ENCODE measurements at places on chromosomes 7 and 10.
A peak's percentile ranks its signal among the peaks of the same experiment; 100 is the strongest.

GRCh38 chr10:62165803-62166202 is 102.8 kb downstream of the RTKN2 start:
- DNase-seq = no peak

GRCh38 chr10:119700321-119700954 is 25.4 kb upstream of the INPP5F start:
- no peak for DNase-seq

GRCh38 chr10:4109469-4109868 is 324.5 kb upstream of the KLF6 start:
- DNase-seq = no peak

DNA sequence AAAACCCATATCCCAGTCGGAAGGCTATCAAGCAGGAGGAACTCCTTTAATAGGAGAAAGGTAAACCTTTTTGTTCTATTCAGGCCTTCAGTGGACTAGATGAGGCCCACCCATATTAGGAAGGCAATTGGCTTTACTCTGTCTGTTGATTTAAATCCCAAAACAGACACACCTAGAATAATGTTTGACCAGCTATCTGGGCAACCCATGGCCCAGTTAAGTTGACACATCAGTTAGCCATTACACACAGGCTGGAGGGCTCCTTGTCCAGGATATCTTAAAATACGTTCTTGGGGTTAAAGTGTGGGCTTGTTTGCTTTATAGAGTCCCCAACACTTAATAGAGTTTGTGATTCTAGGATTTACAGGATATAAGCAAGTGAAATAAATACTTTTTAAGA is 339.0 kb upstream of the PRKCQ start:
- DNase-seq = no peak

GRCh38 chr7:70325509-70326101 is 727.3 kb downstream of the AUTS2 start:
- peak; percentile 9 for DNase-seq

- DNase-seq = no peak
Observed at GRCh38 chr10:19606968-19607367, 209.3 kb upstream of the PLXDC2 start.

GRCh38 chr10:62058896-62059216 is 157.4 kb downstream of the ARID5B start:
- no peak for DNase-seq

DNA sequence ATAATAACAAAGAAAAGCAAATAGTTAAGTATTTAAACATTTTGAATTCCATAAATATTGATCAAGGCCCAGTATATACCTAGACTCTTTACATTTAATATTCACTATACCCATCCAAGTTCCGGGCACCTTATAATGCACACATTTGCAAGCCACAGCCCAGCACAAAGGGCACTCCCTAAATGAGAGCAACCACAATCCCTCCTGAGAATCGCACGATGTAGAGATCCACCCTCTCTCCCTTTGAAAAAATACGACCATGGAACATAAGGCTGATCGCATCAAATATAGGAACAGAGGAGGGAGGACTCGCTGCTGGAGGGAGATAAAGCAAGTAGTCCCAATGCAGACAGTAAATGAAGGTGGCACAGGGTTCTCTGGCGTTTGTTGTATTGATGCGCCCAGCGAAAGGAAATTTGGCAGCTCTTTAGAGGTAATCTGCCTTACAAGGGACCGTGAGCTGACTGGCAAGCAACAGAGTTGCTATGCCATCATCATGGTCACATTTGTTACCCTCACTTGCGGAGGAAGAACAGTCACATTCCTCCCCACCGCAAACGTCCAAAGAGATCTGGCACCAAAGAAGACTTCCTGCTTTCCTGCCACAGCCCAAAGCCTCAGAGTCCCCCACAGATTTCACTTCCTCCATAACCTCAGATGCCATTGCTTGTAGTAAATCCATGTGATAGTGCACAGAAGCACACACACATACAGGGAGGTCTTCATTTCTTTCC is 16.1 kb upstream of the TAS2R40 start:
- DNase-seq = peak; percentile 44

GRCh38 chr10:129869596-129870473 is 94.2 kb downstream of the EBF3 start:
- no peak for DNase-seq

DNA sequence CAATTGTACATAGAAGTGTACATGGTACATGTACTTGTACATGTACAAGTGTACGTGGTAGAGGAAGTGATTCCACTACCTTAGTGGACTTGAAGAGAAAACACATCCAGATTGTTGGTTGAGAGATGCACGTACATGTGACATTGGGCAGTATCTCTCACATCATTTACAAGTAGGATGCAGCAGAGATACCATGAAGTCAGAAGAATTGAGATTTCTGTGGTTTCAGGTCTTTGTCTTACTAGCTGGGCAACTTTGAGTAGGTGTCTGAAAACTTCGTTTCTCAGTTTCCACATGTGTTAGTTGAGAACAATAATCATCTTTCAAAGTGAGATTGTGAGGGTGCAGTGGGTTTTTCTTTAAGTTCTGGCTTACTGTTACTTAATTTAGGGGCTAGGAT is 21.5 kb downstream of the CLDN12 start:
- DNase-seq = no peak

DNA sequence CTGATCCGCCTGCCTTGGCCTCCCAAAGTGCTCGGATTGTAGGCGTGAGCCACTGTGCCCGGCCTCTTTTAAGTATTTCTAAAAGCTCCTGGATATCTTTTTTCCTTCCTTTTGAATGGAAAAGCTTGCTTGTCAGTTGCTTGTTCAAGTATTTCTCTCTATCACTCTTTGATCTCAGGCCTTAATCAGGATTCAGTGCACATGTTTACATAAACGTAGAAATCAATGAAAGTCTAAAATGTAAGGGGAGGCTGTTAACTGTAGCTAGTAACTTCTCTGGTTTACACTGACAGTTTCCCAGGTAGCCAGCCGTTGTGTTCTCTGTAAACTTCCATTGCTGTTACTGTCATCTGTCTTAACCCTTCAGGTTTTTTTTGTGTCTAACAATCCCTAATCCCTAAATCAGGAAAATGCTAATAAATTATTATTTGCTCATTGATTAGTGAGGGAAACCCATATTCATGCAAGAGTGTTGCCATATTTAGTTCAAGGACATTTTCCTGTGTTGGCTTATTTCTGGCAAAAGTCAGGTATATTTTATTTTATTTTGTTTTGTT is 1.5 kb upstream of the PRPF18 start:
- no peak for DNase-seq

DNA sequence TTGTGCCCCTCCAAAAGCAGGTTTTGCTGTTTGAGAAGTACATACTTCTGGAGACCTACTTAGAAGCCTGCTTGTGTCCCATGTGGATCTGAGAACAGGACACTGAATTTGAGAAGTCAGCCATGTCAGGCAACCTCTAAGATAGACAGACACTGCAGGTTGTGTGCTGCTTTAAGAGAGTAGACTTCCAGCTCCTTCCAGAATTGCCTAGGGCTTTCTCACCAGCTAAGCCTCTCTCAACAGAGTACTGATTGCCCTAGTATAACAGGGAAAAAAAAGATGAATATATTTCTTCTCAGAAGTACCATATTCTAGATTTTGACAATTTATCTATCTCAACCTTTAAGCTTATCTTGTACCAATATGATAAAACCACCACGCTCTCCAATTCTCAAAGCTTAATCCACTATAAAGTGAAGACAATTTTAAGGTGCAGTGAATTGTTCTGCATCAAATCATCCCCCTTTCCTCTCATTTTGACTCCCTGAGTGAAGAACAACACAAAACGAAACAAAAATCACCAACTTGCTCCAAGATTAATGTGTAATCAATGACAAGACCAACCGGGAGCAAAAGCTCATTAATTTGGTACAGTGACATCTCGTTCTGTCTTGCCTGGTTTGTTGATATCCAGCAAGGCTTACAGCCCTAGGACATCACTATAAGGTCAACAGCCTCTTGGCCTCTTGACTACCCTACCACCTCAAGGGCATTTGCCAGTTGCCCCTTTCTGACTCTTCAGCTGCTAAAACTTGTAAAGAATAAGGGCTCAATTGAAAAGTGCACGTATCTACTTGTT is 214.6 kb downstream of the SORCS1 start:
- no peak for DNase-seq

DNA sequence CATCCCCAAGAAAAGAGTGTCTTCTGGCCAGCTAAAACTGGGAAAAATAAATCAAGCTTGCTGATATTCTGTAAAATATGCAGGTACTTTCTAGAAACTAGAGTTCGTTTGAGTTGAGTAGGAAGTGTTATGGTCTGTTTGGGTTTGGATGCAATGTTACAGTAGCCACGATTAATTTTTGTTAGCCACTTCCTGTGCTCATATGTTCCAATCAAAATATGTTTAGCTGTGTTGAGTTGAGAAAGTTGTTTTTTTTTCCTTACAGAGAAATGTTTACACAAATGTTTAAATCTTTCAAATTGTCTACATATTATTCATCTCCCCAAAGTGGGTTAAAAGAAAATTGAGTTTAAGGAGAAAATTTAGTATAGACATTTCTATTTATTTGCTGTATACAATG is 11.3 kb upstream of the LAMB1 start:
- DNase-seq = no peak

DNA sequence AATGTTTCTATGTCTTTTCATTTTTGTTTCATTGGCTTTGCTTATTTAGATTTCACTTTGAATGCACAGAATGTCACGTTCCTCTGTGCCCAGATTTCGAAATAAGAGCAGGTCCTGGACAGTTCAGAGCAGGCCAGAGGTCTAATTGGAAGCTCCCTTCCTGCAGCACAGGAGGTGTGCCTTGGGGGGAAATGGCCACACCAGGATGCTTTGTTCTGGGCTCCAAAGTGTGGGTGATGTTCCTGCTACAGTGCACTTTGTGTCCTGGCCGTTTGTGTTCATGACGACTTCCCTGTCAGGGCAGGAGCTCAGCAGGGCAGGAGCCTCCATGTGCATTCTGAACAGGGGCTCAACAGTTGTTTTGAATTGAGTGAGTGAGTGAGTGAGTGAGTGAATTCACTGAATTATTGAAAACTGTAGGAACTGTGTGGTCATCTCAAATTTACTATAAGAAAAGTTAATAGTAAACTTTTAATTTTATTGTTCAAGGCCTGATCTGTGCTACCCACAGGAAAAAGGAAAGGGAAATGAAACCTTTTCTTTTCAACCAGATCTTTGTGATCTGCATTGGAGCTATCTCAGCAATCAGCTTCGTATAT is 109.5 kb upstream of the GJD4 start:
- no peak for DNase-seq

- no peak for DNase-seq
Observed at GRCh38 chr7:36078816-36079360, 74.2 kb upstream of the EEPD1 start.

GRCh38 chr10:15146366-15146765 is 22.1 kb downstream of the NMT2 start:
- DNase-seq = no peak

GRCh38 chr10:73537288-73537687 is 41.5 kb upstream of the PPP3CB start:
- no peak for DNase-seq

DNA sequence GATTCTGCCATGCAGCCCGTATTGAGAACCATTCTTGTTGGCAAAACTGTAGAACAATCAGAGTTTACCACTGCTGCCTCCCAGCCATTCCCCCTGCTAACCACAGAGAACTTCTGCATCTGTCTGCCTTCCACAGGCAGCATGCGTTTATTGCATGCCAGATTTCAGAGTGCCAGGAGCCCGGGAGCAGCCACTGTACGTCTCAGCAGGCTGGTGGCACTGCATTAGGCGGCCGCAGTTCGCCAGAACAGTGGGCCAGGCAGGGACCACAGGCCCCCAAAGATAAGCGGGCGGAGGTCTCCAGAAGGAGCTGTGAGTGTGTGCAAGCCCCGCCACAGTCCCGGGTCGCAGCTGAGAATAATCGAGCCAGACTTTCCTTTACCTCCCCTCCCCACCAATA is 31.8 kb downstream of the ZNF467 start:
- DNase-seq = no peak

DNA sequence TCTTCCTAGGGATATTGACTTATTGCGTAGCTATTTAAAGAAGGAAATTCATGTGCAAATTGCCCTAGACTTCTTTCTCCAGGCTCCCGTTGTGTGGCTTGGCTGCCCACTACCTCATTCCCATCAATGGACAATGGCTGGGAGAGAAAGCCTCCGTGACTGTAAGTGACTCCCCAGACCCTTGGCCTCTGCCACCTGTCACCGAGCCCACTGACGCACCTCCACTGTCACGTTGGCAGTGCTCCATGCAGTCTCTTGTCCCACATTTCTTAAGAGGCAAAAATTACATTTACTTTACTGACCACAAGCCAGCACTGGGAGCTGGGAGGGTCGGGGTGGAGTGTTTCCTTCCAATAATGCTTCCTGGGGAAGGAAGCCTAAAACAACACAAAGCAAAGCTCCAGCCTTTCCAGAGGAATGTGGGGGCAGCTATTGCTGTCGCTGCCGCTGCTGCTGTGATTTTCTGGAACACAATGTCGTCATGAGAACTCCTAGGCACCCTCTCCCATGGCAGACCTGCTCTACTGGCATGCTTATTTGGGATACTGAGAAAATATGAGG is 89.7 kb upstream of the STEAP1B start:
- DNase-seq = no peak

- DNase-seq = no peak
Observed at GRCh38 chr10:31765541-31765940, 163.1 kb downstream of the ARHGAP12 start.

DNA sequence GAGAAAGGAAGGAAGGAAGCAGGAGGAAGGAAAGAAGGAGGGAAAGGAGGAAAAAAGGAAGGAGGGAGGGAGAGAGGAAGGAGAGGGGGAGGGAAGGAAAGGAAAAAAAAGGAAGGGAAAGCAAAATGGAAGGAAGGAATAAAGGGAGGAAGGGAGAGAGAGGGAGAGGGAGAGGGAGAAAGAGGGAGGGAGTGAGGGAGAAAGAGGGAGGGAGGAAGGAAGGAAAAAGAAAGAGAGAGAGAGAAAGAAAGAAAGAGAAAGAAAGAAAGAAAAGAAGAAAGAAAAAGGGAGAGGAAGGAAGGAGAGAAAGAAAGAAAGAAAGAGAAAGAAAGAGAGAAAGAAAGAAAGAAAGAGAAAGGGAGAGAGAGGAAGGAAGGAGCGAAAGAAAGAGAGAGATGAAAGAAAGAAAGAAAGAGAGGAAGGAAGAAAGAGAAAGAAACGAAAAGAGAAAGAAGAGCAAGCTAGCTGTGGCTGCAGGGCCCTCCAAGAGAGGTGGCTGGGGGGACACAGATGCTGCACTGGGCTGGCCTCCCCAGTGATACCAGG is 472.4 kb upstream of the MGMT start:
- DNase-seq = no peak

GRCh38 chr7:117010375-117011133 is 57.3 kb downstream of the ST7 start:
- peak; percentile 63 for DNase-seq

DNA sequence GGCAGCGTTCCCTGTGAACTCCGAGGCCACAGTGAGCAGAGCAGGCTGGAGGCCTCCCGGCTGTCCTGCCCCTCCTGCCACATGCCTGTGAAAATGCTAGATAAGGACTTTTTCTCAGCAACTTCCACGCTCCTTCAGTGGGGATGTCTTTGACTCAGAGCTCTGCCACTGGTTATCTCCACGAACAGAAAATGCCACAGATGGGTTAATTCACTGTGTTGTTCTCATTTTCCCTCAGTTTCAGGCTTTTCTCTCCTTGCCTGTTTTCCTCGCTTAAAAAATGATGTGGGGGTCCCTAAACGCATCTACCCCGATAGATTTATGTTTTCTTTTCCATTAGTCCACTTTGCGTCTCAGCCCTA is 51.3 kb downstream of the IKZF1 start:
- no peak for DNase-seq

Data from activated CD4-positive, alpha-beta memory T cell treated with anti-CD3 and anti-CD28 coated beads for 36 hours (primary cell).